ENCODE measurements at places on chromosomes 5 and 9.

GRCh38 chr9:109963079-109963478 is 183.1 kb downstream of the PALM2AKAP2 start:
- no peak for DNase-seq

DNA sequence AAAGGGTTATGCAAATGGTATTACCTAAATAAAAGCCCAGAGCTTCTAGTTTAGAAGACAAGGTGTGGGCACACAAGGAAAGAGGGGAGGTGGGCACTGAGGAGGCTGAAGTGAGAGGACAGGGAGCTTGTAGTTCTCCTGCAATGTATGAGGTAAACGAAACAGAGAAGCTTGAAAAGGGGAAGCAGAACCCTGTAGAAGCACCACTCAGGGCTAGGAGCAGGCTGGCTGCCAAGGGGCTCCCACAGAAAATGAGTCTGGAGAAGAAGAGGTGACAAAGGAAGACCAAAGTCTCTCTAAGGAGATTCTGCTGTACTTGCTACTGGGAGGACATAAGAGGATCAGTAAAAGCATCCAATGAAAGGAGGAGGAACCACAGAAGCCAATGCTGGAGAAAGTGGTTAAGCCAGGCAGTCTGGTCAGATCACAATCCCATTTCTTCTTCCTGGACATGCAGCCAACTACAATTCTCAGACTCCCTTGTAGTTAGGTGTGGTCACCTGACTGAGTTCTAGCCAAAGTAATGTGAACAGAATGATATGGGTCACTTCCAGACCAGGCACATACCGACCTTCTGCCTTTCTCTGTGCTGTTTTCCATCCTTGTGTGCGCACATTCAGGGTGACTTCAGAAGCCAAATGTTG is 174.5 kb upstream of the MAP3K1 start:
- no peak for DNase-seq

DNA sequence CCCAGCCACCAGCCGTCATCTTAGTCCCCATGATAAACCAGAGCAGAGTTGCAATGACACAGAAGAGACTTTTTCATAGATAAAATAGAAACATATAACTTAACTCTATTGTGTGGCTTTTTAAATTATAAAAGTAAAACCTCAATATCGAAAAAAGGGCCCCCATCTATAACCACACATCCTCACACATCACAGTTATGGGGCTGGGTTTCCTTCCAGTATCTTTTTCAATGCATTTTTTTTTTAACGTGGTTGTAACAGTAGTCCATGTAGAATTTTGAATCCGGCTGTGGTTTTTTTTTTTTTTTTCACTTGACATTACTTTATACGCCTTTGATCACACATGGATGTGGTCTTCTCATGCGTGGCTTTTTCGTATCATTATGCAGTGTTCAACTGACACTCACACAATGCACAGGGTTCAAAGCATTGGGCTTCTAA is 77.4 kb downstream of the CFAP77 start:
- no peak for DNase-seq

- DNase-seq: peak; percentile 84
Observed at GRCh38 chr5:14581891-14582796, 552 bp downstream of the OTULINL start.

DNA sequence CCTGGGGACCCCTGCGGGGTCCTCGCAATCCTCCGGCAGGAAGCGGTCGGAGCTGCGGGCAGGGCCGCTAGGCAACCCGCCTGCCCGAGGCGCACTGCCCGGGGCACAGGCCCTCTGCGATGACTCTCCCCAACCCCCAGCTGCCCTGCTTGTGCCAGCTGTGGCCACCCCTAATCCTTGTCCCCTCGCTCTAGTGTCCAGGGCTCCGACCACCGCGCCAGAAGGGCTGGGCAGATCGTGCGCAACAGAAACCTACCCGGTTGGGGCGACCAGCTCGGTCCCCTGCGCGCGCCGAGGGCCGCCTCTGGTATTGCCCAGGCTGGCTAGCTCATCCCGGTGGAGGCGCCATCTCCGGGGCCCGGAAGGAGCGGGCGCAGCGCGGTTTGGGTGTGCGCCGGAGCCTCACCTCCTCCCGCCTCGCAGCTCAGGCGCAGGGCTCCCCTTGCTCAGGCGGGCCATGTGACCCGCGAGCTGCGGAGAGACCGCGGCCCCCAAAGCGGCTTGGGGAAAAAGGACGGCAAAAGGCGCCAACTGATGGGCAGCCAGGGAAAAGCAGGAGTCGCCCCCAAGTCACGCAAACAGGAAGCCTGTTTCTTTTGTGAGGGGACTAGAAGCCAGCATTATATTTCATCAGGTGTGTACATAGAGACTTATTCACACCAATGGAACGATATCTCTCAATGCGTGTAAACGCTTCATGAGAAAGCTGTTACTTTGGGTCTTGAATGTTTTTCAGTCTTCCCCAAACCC is 46.8 kb upstream of the RNF20 start:
- no peak for DNase-seq

- no peak for DNase-seq
Observed at GRCh38 chr5:137666461-137666850, 69.4 kb downstream of the KLHL3 start.

GRCh38 chr5:88556406-88556805 is 287.8 kb upstream of the TMEM161B start:
- no peak for DNase-seq

DNA sequence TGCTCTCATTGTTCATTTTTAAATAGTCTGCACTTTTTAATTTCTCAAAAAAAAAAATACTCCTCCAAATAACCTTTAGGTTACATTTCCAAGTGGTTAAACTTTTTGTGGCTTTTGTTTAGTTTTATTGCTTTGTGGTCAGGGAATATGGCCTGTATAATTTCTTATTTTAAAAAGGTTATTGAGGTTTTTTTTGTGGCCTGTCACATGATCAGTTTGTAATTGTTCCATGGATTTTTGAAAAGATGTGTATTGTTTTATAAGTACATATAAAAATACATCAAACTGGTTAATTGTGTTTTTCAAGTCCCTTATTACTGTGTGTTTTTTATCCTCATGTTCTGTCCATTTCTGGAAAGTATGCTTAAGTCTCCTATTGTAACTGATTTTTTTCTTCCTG is 64.0 kb downstream of the ZNF618 start:
- DNase-seq: no peak

DNA sequence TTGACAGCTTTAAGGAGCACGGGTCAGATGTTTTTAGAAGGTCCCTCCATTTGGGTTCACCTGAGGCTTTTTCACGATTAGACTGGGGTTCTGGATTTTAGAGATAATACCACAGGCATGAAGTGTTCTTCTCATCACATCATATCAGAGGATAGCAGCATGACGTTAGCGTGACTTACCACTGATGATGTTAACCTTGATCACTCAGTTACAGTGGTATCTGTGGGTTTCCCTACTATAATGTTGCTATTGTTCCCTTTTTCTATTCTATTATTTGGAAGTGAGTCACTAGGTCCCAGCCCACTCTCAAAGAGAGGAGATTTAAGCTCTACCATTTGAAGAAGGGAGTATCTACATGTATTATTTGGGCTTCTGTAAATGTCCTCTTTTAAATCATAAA is 300.0 kb downstream of the MAST4 start:
- DNase-seq: no peak

All from stimulated activated CD4-positive, alpha-beta T cell treated with anti-CD3 and anti-CD28 coated beads, Interleukin-1b, Interleukin-23, amount 100 ng/mL, for 48 hours (primary cell).